Activated CD4-positive, alpha-beta T cell treated with anti-CD3 and anti-CD28 coated beads, Interleukin-2, amount 50 U/mL, for 16 hours (primary cell): ENCODE measurements at places on chromosomes 6 and 20.

GRCh38 chr20:8532169-8532568, 400.1 kb downstream of the PLCB1 start:
- DNase-seq: no peak

DNA sequence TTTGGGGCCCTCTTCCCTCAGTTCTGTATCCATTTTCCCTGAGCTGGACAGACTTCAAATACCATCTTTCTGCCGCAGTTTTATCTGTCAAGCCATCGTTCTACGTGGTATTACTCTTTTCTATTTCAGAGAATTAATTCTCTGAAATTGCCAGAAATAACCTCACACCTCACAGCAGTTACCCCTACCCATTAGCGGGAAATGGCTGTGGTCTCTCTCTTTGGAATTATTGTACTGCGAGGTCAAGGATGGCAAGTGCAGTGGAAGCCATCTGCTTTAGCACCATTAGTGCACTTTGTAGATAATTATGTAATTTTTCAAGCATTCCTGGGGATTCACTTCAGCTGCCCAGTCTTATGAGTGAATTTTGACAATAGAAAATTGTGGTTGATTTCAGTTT, 147.8 kb upstream of the CDH4 start:
- no peak for DNase-seq

DNA sequence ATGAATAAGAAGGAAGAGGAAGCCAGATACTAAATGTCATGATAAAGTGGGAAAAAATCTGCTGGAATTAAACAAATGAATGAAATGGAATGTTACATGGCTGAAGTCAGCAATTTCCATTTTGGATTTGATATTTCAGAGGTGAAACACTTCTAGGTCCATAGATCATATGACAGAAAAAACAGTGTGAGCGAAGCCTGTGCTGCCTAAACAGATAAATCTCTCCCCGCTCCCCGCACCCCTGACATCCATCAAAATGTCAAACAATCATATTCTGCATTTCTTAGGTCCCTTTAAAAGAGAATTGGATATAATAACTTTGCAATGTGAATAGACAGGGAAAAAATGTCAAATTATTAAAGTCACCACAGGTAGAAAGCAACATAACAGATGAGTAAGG, 26.0 kb upstream of the TRDN start:
- no peak for DNase-seq

DNA sequence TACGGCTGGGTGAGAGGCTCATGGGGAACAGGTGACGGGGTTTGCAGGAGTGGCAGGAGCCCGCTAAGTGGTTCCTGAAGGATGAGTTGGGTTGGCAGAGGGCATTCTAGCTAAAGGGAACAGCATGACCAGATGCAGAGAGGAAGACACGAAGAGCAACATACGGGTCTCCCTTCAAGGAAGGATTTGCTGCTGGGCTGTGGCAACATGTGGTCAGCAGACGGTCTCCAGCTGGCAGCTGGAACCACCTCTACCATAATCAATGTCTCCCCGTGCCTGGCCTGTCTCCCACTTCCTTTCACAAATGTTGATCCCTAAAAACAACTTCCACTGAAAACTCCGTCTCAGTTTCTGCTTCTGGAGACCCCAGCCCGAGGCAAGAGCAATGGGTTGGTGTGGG, 80.6 kb upstream of the SULF2 start:
- DNase-seq: no peak

DNA sequence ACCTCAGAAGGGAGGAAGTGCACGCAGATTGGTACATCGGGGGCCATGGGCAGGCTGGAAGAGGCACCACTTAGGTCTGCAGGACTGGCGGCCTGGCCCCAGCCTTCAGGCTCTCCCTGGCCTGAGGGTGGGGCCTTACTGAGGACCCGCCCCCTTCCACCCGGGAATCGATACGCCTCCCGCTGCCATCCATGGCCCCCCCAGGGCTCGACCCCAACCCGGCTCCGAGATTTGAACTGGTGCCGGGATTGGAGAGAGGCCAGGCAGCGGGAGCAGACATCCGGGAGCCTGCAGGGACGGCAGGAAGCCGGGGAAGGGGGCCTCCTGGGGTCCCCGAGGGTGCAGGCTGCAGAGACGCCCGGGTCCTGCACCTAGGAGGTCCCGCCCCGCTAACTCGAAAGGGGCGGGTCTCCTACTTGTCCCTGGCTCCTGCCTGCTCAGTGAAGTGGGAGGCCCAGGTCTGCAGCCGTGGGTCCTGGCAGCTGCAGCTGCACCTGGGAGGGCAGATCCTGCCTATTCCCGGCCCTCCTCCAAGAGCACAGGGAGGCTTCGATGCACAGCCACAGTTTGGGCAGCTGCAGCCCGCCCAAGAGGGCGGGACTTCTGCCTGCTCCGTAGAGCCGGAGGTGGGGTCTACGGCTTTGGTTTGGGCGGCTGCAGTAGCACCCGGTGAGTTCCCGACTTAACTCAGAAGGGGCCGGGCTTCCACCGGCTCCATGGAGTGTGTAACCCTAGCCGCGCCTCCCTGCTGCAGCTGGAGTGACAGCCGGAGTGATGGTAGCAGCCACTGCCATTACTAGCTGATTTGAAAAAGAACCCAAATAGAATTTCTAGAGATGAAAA, 35.2 kb upstream of the TBC1D22B start:
- peak; percentile 88 for DNase-seq

DNA sequence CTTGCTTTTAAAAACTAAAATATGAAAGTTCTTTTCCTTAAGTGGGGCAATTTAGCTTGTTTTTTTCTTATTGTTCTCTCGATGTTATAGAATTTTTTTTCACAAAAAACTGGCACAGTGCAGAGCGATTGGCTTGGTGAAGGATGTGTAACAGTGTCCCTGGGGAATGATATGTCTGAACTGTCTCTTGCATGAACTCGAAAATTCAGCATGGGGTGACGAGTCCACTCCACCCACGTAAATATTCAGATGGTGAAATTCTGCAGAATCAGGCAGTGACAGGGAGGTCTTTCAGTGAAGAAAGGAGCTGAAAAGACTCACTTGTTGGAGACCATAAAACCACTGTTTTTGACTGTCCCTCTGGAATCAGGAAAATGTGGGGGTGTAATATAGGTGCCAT, 505.3 kb downstream of the MMUT start:
- no peak for DNase-seq

DNA sequence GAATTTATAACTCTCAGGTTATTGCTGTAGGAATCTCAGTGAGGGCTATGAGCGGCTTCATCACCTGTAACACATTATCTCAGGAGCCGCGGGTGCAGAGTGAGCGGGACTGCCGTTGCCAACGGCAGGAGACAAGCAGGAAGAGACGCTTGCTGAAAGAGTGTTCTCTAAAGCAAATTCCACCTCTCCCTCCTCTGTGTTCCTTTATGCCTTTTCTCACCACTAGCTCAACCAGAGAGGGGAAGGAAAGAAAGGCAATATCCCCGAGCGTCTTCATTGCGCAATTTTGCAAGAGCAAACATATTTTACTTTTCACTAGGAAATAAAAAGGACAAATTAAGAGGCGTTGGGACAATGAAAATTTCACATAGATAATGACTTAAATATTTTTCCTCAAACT, 185.2 kb upstream of the EXOC2 start:
- DNase-seq: no peak

DNA sequence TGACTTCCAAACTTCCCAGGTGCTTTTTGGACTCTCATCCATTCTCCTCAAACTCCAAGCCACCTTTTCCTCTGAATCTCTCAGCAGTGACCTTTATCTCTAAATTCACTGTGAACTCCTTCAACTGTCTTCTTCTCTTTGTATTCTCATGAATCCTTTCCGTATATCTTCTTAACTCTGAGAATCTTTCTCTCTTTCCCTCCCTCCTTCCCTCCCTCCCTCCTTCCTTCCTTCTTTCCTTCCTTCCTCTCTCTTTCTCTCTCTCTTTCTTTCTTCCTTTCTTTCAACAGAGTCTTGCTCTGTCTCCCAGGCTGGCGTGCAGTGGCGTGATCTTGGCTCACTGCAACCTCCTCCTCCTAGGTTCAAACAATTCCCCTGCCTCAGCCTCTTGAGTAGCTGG, 4.3 kb upstream of the PRELID3B start:
- DNase-seq: no peak

DNA sequence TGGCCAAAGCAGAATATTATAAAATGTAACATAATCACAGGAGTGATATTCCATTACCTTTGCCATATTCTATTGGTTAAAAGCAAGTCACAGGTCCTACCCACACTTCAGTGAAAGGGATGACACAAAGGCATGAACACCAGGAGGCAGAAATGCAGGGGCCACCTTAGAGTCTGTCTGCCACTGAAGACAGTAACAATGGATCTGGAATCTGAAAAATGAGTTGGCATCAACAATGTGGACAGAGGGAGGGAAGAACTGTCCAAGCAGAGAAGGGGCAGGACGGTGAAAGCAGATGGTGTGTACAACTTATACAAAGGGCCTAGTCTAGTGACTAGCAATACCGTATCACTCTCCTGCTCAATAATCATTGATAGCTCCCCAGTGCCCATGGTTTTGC, 6.6 kb upstream of the LPIN3 start:
- DNase-seq: no peak

- no peak for DNase-seq
Measured at GRCh38 chr6:73471686-73472290, 10.3 kb downstream of the MTO1 start.

DNA sequence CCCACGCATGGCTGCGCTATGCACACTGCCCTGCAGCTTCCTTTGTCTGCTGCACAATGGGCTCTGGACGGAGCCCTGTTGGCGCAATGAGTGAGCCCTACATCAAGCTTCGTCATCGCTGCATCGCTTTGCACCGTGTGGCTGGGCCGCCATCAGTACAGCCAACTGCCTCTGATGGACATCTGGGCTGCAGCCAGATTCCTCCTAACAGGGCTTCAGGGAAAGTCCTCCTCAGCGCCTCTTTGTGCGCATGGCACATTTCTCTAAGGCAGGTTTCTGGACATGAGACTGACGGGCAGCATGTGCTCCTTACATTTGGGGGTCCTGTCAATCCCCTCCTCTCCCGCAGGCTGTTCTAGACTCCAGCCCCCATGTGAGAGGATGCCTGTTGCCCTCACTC, 29.7 kb upstream of the ANGPT4 start:
- no peak for DNase-seq

- DNase-seq: no peak
Measured at GRCh38 chr20:59827138-59828056, 106.0 kb downstream of the SYCP2 start.

DNA sequence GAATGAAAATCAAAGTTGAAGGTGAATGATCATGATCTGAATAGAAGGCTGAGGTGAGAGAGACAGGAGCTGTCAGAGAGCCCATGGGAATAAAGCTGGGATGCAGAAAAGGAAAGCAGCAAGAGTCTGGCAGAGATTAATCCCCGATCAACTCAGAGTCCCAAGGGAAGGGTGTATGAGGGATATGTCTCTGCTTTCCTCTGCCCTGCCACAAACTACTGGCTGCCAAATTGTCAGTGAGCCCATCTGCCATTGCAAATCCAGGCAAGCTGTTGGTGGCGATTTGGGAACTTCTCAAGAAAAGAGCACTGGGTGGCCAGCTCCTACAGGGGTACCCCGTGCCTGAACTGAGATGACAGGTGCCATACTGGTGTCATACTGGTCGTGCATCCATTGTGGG, 705.5 kb upstream of the MAN1A1 start:
- DNase-seq: no peak

- peak; percentile 63 for DNase-seq
Measured at GRCh38 chr20:33602826-33603590, 59.1 kb upstream of the C20orf144 start.

- DNase-seq: peak; percentile 19
Measured at GRCh38 chr6:63923139-63923739, 287.6 kb downstream of the PHF3 start.

- no peak for DNase-seq
Measured at GRCh38 chr20:5470943-5471342, 154.2 kb upstream of the PROKR2 start.

DNA sequence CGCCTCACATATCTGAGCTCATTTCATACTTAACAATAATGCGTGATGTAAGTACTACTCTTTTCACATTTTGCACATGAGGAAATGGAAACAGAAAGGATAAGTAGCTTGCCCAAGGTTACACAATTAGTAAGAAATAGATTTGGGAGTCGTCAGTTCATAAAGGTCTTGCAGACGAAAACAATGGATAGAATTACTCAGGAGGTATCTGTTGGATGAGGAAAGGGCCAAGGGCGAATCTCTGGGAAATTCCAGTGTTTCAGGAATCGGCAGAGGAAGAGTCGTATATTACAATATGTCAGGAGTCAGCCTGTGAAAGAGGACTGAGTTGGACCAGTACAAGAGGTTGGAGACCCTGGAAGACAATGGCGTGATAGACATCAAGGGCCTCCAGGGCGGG, 12.8 kb upstream of the EDN1 start:
- DNase-seq: no peak

GRCh38 chr20:50654904-50655303, 36.4 kb downstream of the RIPOR3 start:
- DNase-seq: no peak

GRCh38 chr6:24960991-24961475, 25.3 kb upstream of the RIPOR2 start:
- DNase-seq: no peak

- peak; percentile 61 for DNase-seq
Measured at GRCh38 chr6:93419304-93420162, at the start of gene EPHA7. TSS of gene EPHA7 (minus strand) at chr6:93419559. CDS start at chr6:93419341, 218 bp downstream.

DNA sequence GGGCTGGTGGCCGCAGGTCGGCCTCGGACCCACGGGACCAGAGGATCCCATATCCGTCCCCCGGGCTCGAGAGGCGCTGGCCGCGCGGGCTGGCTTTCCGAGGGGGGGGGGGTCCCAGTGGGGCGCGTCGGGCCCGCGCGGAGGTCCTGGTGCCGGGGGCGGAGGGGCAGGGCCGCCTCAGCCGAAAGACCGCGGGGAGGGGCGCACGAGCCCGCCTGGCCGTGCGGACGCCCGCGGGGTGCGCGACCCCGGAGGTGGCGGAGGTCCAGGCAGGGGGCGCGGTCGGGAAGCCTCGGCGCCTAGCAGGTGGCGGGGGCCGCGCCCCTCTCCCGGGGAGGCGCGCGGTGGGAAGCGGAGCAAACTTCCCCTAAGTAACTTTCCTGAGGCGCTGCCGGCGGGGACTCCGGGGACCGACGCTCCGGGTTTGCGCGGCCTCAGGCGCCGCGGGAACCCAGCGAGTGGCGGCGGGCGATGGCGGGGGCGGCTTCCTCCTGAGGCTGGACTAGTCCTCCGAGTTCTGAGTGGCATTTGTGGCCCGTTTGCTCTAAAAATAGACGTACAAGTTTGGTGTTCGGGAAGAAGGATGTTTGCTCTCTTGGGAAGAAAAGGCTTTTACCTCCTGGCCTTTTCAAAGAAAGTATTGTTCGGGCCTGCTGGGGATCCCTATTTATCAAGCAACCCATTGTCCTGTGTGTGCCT, 26.5 kb upstream of the BTBD3 start:
- peak; percentile 3 for DNase-seq
